NCI-H1436 treated with DMSO at 0.1 percent for 48 hours (cell line): ENCODE measurements at places on chromosomes 6 and 20.

DNA sequence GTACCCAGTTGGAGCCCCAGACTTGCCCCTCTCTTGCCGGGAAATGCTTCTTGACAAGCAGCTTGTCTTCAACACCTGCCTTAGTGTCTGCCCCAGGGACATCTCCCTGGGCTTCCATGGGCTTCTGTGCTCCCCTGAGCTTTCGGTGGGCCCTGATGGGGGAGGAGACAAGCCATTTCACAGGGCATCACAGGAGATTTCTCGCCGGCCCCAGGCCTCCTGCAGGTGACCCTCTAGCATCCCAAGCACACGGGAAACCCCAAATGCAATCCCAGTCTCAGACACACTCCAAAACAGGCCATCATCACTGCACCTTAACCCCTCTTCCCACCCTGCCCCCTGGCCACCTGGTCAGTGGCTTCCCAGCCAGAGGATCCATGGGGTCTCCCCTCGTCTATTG lies 74.5 kb downstream of the JPH2 start:
- no peak for DNase-seq

- DNase-seq, result no peak
Observed at GRCh38 chr6:50520326-50521266, 192.7 kb upstream of the TFAP2D start.

DNA sequence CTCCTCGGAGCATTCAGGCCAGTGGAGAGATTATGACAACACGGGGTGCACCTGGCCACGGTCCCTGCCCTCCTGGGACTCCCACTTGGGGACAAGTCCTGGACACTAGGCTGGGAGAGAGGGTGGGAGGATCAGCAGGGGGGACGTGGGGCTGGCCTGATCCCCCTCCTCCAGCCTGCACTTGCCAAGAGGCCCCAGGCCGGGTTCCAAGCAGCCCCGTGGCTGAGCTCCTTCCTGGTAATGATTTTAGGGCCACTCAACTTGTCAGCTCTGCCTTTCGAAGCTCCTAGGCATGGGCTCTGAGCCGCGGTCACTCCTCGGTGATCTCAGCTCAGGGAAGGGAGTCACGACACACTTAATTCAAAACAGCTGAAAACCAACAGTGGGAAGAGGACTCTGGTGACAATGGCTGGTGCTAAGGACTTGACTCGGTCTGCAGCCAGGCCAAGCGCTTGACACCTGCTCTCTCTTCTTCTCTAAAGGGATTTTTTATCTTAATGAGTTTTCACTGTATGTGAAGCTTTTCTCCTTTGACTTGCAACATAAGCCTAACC lies 161.7 kb downstream of the BMP7 start:
- DNase-seq, result no peak

DNA sequence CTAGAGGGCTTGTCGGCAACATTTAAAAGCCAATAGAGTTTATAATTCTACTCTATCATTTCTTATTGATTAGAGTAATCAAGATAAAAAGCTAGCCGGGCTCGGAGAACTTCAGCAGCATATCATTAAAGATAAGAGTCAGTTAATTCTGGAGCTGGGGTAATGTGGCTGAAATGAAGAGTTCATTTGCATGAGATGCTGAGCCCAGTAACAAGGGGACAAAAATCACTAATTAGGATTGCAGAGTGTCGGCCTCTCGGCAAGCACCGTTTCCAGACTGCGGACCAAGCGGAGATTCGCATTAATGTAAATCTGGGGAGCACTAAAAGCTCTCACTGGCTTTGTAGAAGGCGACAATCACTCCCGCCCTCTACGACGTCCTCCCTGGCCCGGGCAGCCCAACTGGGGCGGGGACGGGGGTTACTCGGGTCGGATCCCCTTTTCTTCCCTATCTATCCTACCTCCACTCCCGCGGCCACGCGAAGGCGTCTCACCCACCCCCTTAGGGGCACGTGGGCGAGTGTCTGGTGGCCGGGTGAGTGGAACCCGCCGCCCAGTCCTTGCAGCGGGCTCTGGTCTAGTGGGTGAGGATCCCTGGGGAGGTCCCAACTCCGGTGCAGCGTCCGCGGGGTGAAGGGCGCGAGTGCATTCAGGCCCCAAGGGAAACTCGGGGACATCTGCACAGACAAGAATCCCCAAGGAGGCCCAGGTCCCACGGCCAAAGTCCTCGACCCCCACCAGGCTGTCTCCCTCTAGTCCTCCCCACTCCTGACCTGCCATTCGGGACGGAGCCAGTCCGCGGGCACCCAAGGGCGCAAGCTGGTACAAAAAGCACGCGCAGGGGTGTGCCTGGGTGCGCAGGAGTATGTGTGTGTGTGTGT lies 42.2 kb upstream of the OSTM1 start:
- no peak for DNase-seq

GRCh38 chr20:17172836-17173516 lies 53.9 kb upstream of the PCSK2 start:
- DNase-seq, result no peak
